ENCODE measurements at places on chromosomes 3 and 15.

GRCh38 chr3:12725436-12725835 lies 33.6 kb downstream of the TMEM40 start:
- no peak for DNase-seq

GRCh38 chr15:33154351-33155166 lies 40.0 kb downstream of the FMN1 start:
- DNase-seq: peak; percentile 99

GRCh38 chr3:110569073-110569472 lies 502.5 kb upstream of the NECTIN3 start:
- no peak for DNase-seq

DNA sequence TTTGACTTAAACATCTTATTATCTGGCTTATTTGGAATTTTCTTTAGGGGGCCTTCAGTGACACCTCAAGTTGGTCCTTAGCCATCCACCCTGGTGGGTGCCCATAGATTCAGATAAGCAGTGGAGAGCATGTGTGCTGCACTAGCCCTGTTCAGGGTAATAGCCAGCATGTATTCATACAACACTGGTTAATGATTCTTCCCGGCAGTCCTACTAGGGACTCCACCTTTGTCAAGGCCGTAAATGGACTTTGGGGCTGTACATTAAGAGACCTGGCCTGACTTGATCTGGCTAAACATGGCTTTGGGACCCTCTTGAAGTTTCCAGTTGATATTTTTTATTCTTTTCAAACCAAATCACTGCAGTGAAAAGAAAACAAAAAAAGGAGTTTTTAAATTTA lies 125.8 kb downstream of the PTPRG start:
- no peak for DNase-seq

DNA sequence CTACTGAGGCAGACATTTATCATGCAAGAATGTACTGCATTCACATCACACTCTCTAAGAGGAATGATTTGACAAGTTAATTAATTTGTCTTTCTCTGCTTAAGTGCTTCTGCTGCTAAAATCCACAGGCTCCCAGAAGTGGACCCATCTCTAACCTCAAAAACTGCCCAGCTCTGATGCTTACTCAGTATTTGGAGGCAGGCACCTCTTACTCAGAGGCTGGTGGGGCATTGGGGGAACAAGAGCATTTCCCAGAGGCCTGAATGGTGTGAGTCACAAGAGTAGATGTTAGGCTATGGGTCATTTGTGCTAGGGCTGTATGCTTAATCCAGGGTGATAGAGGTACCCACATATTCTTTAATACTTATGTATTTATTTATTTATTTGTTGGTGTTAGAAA lies 34.4 kb upstream of the HCN4 start:
- DNase-seq: peak; percentile 52

- no peak for DNase-seq
Measured at GRCh38 chr15:73786538-73786937, 33.4 kb upstream of the INSYN1 start.

GRCh38 chr15:77329202-77329601 lies 90.7 kb downstream of the PEAK1 start:
- no peak for DNase-seq

DNA sequence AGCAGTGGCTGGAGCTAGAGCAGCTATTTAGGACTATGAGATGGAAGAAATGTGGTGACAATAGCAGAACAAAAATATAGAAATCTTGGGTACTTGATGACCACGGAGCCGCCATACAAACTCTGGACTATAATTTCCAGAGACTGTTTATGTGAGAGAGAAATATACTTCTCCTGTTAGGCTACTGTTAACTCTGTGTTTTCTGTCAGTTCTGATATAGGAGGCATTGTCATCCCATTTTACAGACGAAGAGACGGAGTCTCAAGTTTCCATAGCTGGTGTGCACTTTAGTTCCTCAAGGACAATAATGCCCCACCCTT lies 22.8 kb upstream of the RFTN1 start:
- no peak for DNase-seq

- DNase-seq: no peak
Measured at GRCh38 chr3:14392231-14392630, 10.2 kb upstream of the SLC6A6 start.

DNA sequence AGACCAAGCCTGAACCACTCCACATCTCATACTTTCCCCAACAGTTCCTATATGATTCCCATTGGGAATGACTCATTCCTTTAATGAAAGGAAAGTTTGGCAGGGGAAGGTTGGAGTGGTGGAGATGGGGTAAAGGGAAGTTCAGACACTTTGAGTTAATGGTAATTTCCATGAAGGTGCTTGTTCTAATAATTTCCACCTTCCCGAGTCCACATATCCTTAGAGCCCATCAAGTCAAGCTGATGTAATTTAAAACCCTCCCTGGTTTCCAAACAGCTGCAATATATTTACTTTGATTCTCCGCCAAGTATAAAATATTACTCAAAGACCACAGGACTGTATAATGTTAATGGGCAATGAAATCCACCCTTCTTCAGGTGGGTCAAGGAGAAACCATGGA lies 95.0 kb upstream of the GALNT15 start:
- no peak for DNase-seq

GRCh38 chr15:38888701-38889221 lies 324.1 kb upstream of the RASGRP1 start:
- DNase-seq: no peak

DNA sequence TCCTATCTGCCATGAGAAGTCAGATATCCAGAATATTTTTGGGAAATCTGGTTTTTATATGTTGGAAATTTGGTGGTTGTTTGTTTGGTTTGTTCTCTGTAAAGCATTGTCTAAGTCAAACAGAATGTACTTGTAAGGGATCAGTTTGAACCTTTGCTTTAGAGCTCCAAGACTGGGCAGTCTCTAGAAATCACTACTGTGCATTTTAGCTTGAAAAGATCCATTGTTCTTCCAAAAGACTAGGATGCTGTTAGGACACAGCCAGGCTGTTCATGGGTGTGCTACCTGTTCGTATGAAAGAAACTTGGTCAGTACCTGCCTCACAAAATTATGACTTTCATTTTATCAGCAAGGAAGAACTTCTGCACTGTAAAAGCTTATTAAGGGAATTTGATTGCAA lies 182.6 kb downstream of the WDR72 start:
- no peak for DNase-seq

GRCh38 chr3:142530296-142530695 lies 48.2 kb downstream of the ATR start:
- peak; percentile 65 for DNase-seq

GRCh38 chr3:85977615-85978338 lies 1013.2 kb downstream of the VGLL3 start:
- DNase-seq: no peak

- DNase-seq: peak; percentile 95
Measured at GRCh38 chr3:188385295-188385694, 231.3 kb downstream of the LPP start.

GRCh38 chr3:45748068-45748467 lies 48.3 kb downstream of the SLC6A20 start:
- DNase-seq: no peak

DNA sequence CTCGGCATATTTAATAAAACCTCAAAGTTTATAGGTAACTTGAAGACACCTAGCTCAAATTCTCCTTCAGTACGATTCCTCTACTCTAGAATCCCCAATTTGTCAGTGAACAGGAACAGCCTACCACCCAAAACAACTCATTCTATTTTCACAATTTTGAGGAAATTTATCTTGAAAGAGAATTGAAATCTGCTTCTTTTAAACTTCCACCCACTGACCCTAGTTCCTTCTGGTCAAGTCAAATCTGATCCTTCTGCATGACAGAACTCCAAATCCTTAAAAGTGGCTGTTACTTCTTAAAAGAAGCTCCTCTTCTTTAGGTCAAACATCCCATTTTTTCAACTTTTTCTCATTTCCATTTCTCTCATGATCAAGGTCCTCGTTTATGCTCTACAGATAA lies 4.4 kb downstream of the GABPB1 start:
- DNase-seq: no peak

GRCh38 chr3:21877214-21877754 lies 126.3 kb upstream of the ZNF385D start:
- DNase-seq: no peak

DNA sequence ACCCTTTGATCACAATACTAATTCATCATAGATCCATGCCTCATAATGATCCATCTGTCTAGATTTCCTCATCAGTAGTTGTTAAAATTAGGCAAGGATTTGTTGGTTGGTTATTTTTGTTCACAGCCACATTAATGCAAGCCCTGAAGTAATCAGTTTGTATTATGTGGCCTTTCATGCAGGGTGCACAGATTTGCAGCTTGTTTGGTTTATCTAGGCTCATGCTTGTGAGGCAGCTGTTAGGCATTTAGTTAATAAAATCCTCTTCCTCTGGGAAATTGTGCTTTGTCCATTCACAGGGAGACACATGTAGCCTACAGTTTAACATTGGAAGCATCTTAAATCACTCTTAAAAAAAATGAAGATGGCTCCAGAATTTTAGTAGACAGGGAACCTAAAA lies 162.8 kb upstream of the ZNF385D start:
- DNase-seq: no peak

- DNase-seq: no peak
Measured at GRCh38 chr3:58952128-58952917, 97.5 kb downstream of the CFAP20DC start.

GRCh38 chr3:130661140-130661891 lies 85.3 kb downstream of the PIK3R4 start:
- DNase-seq: no peak

Measured in inflammatory macrophage treated with lipopolysaccharide for 4 hours (primary cell).